KBM-7 (cell line): ENCODE measurements at places on chromosomes 16 and 17.

- peak; percentile 34 for DNase-seq
Observed at GRCh38 chr17:28405632-28406472, at the start of gene SLC46A1. TSS of gene SLC46A1 (minus strand) at chr17:28406212. CDS start at chr17:28406114, 98 bp downstream.

- no peak for DNase-seq
Observed at GRCh38 chr17:80881306-80881705, 110.3 kb upstream of the CHMP6 start.

DNA sequence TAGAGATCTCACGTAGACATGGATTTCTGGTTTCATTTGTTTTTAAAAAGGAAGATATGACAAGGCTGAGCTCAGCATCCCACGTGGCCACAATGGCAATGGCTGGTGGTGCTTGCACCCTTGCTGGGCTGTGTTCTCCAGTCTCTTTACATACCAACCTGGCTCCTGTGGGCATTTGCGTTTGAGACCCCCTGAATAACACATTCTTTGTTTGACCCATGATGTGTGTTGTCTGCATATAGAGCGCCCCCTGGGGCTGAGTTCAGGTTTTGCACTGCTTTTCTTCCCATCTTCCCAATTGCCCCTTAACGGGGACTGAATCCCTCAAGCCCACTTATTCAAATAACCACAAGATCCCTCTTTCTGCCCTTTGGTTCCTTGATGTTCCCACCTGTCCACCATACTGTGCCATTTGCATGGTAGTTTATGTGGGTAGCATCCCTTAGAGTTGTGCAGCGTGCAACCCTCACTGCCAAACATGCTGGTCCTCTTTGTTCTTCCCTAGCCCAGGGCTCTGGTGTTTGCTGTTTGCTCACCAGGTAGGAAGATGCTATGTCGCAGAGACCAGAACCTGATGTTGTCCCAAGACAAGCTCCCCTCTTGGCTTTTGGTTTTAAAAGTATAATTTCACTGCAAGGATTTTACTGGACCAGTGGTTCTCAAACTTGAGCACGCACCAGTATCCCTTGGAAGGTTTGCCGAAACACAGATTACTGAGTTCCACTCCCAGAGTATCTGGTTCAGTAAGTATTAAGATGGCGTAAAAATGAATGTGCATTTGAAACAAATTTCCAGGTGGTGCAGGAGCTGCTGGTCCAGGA, 38.5 kb upstream of the NKD1 start:
- DNase-seq: peak; percentile 67

GRCh38 chr17:60412701-60413100, 9.6 kb upstream of the CHCT1 start:
- no peak for DNase-seq

DNA sequence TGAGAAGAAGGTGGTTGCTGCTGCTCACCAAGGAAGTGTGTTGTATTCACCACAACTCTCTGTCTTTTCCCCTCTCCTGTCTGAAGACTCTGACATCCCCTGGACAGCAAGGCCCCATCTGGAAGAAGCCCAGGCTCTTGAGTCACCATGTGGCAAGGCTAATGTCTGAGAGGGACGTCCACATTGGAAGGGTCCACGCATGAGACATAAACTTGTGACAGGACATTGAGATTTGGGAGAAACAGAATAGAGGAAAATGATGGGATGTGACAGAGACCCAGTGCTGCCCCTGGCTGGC, 176.5 kb downstream of the IRF8 start:
- no peak for DNase-seq

- peak; percentile 15 for DNase-seq
Observed at GRCh38 chr16:56190048-56190676, 1.1 kb upstream of the GNAO1 start.

- no peak for DNase-seq
Observed at GRCh38 chr17:55545806-55546205, 34.6 kb upstream of the SMIM36 start.
